ENCODE measurements at places on chromosomes 11 and 22.
A peak's percentile ranks its signal among the peaks of the same experiment; 100 is the strongest.

GRCh38 chr22:11605468-11605981, 3922.5 kb upstream of the OR11H1 start:
- no peak for DNase-seq

DNA sequence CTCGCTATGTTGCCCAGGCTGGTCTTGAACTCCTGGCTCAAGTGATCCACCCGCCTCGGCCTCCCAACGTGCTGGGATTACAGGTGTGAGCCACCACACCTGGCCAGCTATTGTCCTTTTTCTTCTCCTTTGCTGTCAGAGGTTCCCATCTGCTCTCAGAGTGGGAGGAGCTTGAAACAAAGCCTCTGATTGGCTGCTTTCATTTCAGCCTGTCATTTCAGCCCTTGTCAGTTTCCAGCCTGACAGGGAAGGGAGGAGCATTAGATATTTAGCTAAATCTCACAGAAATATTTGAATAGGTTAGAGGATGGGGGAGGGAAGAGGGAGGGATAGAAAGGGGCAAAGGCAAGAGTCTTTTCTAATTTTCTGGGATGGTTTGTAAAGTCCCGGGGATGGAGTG, 8.7 kb downstream of the SLC22A6 start:
- no peak for DNase-seq

DNA sequence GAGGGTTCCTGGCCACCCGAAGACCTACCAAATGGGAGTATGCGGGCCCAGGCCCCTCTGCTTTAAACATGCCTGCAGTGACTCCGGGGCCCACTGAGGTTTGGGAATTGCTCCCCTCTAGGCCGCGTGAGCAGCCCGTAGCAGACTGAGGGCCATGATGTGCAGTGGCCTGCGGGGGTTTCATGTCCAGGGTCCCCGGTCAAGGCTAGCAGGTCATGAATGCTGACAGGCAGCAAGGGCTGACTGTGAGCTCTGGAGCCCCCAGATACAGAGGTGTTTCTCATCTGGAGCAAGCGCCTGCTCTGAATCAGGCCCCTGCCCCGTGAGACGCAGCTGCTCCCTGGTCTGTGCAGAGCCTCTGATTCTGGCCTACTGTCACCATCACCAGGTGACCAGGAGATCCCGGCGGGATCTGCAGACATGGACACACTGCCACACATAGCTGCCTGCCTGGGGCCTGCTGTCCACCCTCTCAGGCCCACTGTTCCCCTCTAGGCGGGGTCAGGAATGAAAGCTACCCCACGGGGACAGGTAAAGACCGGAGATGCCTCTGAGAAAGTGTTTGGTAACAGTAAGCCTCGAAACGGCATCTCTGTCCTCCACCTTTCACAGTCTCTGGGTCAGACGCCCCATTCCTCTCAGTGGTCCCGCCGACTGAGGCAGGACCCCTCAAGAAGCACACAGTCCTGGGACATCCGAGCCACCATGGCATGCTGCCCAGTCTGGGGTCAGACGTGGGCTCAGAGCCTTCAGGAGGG, 73.3 kb downstream of the PARVB start:
- DNase-seq: no peak

- DNase-seq: no peak
Measured at GRCh38 chr11:68582416-68583040, 101.8 kb upstream of the GAL start.

GRCh38 chr11:14904745-14905103, 12.7 kb upstream of the CYP2R1 start:
- DNase-seq: peak; percentile 94

DNA sequence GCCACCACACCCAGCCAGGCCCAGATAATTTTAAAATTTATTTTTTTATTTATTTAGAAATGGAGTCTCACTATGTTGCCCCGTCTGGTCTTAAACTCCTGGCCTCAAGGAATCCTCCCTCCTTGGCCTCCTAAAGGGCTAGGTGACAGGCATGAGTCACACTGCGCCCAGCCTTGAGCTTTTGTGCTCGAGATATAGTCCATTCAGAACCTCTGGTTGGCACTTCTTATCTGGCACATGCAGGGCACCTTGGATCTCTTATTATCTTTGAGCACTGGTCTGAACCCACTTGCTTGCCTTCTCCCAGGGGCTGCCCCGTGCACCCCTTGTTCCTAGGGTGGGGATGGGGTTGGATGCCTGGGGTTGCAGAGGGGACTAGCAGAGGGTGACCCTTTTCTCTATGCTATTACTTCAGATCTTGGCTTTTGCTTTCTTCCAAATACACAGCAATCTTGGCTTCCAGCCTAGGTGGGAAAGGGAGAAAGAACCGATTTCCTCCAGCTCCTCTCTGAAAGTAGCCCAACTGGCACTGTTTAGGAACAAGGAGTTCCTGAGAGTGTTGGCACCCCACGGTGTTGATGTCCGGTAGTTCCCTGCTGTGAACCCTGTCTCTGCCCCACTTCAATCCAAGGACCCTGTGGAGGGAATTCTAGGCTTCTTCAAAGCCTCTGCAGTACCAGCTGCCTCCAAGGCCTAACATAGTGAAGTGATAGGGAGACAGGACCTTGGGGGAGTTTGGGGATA, 1.3 kb upstream of the SLC3A2 start:
- no peak for DNase-seq

- no peak for DNase-seq
Measured at GRCh38 chr11:119460097-119460496, 37.1 kb upstream of the THY1 start.

DNA sequence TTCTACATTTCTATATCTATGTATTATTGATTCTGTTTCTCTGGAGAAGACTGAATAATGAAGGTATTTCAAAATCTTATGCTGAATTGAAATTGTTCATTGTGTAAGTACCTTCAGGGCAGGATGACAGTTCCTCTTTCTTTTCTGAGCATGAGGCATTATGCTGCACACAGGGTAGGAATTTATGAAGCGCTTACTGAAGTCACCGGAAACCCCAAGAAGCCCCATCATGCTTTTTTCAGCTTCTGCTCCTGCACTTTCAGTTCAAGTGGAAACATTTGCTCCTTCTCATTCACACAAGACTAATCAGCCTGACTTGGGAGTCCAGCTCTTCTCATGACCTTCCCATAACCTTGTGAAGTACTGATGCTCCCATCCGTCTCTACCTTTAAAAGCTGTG, 314.7 kb upstream of the SORL1-AS1 start:
- no peak for DNase-seq

DNA sequence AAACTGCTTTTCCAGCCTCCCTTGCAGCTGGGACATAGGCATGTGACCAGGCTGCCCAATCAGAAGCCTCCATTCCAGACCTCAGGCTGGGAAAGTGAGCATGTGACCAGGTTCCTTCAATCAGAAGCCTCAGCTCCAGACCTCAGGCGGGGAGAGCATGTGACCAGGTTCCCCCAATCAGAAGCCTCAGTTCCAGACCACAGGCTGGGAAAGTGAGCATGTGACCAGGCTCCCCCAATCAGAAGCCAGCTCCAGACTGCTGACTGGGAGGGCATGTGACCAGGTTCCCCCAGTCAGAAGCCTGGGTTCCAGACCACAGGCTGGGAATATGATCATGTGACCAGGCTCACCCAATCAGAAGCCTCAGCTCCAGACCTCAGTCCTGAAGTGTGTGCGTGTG, 11.7 kb upstream of the IL2RB start:
- peak; percentile 48 for DNase-seq

- DNase-seq: no peak
Measured at GRCh38 chr11:68819362-68819761, 22.4 kb downstream of the CPT1A start.

DNA sequence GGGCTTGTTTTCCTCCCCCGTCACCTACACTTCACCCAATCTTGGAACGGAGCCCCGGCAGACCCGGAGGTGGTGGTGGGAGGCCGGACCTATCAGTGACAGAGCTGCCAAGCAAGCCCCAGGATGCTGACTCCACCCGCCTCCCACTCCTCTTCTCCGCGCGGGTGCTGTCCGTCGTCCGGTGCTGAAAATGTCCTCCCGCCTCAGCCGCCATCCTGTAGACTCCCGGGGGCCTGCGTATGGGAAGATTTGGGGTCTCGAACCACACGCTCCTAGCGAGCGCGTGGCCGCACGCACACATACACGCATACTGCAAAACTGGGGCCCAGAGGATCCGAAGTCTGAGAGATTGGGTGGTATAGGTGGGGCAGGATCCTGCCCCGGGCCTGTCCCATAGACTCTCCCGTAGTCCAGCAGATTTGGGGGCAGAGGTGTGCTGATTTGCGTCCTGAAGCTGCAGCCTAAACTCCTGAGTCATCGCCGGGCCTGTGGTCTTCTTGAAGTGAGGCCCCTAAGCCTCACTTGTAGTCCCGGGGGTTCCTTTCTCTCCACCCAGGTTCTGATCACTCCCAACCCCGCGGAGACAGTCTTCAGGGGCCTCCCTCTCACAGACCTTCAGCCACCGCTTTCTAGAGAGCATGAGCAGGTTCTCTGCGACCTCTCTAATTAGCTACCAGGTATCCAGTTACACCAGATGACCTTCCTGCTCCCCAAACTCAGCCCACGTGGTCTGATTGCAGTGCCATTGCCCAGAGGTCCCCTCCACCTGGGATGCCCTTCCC, 796 bp upstream of the YIF1A start:
- DNase-seq: peak; percentile 87

DNA sequence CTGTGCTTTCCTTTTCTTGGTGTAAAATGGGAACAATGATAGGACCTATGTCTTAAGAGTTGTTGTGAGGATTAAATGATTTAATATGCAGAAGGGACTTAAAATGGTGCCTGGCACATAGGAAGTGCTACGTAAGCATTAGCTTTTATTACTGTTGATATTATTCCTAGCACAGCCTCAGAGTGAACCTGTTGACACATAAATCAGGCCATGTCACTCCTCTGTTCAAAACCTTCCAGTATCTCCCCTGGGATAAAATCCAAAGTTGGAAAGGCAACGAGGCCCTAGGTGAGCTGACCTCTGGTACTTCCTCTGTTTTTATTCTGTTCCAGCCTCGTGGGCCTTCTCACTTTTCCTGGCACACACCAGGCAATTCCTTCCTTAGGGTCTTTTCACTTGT, 108.8 kb upstream of the CADM1 start:
- no peak for DNase-seq

GRCh38 chr22:48537343-48537680, 1290.4 kb downstream of the BRD1 start:
- no peak for DNase-seq

GRCh38 chr11:116849486-116849885, 12.1 kb upstream of the APOA1 start:
- no peak for DNase-seq

DNA sequence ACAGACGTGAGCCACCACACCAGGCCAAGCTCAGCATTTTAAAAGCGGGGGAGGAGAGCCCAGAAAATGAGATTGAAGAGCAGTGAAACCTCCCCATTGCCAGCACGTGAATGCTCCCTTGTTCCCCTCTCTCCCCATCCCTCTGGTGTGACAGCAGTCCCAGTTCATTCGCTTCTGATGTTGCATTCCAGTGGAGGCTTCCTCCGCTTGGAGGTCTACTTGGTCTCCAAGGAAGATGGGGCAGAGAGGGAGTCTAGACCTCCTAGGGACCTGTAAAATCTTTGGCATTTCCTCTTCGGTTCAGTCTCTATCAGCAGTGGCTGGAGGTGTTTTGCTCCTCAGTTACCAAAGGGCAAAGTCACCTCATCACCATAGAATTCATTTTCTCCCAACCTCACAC, 30.2 kb upstream of the EP300 start:
- no peak for DNase-seq

DNA sequence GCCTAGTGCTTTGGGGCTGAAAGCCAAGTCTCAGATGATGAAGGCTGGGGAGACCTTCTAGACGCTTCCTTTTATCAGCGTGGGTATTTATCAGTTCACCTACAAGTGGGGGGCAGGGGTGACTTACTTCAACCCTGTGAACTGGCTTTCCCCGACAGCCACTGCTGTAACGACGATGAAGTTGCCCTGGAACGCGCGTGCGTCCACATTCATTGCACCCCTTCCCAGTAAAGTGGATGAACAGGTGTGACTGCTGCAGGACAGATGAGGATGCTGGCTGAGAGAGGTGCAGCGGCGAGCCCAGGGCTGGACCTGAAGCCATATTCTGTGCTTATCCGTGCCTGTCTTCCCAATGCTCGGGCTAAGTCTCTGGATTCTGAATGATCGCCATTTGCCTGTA, 1122.3 kb downstream of the TBC1D22A start:
- DNase-seq: no peak

- DNase-seq: no peak
Measured at GRCh38 chr11:65275906-65276305, 14.1 kb downstream of the POLA2 start.

DNA sequence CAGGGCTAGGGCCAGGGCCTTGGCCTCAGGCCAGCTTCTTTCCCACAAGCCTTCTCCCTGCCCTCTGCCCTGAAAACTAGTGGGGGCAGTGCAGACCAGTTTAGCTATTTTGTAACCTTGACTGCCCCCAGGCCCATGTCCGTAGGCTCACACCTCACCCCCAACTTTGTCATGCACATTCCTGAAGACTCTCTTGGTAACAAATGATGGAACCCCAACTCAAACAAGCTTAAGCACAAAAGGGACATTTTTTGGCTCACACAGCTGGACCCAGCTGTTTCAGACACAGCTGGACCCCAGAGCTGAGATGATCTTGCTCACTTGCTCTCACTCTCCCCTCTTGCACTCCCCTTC, 46.6 kb downstream of the KCNQ1OT1 start:
- DNase-seq: no peak

DNA sequence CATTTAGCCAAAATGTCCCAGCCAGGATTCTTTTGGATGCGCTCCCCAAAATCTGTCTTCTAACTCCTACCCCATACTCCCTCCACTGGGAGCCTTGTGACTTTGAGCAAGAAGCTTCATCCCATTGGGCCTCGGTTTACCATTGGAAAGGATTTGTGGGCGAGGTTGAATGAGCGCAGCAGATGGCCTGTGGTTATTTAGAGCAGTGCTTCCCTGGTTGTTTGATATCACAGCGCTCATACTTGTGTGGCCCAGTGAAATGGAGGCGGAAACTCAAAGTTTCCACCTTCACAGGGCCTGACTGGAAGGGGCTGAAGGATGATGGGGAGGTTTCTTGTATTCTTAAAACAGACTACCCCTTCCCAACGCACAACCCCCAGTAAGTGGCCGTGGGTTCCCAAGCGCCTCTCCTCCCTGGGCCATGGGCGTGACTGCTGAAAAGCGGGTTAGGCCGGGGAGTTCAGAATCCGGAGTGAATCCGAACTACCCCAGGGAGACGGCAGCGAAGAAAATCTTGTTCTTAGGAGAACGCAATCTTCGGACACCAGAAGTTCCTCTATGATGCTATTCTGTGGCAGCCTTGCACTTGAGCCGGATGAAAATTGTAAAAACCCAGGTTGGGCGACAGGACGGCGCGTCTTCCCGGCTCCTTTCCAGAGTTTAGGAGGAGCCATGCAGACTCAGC, 1.2 kb upstream of the ATF4 start:
- DNase-seq: no peak

DNA sequence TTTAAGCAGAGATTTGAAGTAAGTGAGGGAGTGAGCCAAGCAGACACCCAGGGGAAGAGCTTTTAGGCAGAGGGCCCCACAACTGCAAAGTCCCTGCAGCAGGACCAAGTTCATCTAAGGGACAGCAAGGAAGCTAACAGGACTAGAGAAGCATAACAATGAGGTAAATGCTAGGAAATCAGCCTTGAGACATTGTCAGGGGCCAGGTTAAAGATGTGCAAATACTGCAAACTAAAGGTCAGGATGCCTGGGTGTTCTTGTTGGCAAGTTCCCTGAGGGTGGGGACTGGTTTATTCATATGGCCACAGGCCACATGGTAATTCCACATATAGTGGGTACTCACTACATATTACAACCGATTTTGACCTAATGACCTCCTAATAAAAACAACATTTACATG, 399.2 kb upstream of the NARS2 start:
- DNase-seq: no peak

All from stimulated activated naive CD8-positive, alpha-beta T cell treated with anti-CD3 and anti-CD28 coated beads, Interleukin-15, Interleukin-2, amounts not matched to agents 100 U/mL and 50 U/mL, for 24 hours (primary cell).